ENCODE measurements at places on chromosomes 4 and X.

GRCh38 chr4:69656653-69657158 is 3.7 kb upstream of the UGT2A1 start:
- DNase-seq: no peak

- DNase-seq: no peak
Observed at GRCh38 chr4:99179626-99180025, 35.5 kb upstream of the ADH4 start.

- DNase-seq: no peak
Observed at GRCh38 chr4:29549342-29549741, 1170.8 kb upstream of the PCDH7 start.

DNA sequence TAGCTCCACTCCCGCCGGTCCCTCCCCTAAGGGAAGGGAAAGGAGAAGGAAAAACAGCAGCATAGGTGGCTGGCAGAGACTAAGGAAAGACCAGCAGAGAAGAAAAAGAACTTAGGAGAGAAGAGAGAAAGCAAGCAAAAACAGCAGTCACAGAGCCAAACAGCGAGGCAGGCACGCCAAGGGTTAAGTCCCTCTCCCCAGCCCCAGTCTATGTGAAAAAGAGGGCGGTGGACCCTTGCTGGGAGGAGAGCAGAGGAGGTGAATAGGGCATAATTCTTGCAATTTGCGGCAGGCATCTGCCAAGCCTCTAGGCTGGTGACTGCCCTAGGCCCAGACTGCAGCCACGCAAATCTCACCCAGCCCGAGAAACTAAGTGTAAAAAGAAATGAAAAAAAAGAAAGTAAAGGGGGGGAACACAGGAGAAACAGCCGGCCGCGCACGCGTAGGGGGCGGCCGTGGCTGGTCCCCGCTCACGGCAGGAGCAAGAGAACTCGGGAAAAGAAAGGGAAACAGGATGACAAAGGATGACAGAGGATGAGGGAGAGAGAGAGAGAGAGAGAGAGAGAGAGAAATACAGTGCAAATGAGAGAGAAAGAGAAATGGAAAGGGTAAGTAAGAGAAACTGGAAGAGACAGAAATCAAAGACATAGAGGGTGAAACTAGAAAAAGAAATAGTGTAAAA is 48.6 kb downstream of the MAGEA9 start:
- DNase-seq: peak; percentile 12

DNA sequence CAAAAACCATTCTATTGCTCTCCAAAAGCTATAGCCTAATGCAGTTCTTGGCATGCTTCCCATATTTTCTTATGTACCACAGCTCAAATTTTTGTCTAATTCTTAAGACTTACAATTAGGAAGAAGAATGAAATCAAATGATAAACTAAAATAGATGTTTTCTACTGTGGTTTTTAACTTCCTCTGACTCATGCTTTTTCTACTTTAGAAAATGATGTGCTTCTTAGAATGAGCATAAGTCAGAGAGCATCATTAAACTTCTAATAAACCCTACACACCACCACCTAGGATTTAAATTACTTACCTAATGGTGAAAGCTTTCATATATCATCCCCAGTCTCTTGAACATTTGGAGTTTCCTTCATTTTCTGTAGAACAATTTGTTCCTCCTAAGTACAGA is 217.0 kb upstream of the NDST3 start:
- no peak for DNase-seq

Data from left lung (tissue), 14 donors.